A549 treated with ZK216348 at 1 μM for 4 hours (cell line): ENCODE measurements at places on chromosomes 2 and 18. TPM values are rescaled to one million over a fixed set of nuclear protein-coding genes. Genes with fewer than 3 reads are reported as not detected.

CIAO1 gene
- total RNA-seq = 54.5 to 92.9 TPM (median 87.8 TPM) in 5 replicates

SPC25 gene
- total RNA-seq = 15.2 to 25.5 TPM (median 20.1 TPM) in 5 replicates

IL1R2 gene
- total RNA-seq = 0.61 to 1.1 TPM (median 0.69 TPM) in 5 replicates

NT5DC4 gene
- not detected in 5 replicates for total RNA-seq

SOX11 gene
- not detected in 5 replicates for total RNA-seq

NPPC gene
- 0.14 to 0.41 TPM (median 0.24 TPM) in 3 of 5 replicates, not detected in the others for total RNA-seq

DNPEP gene
- 51.7 to 64.3 TPM (median 58.3 TPM) in 5 replicates for total RNA-seq

TRABD2A gene
- total RNA-seq = 7.9 to 12.9 TPM (median 12.4 TPM) in 5 replicates

TGIF1 gene
- total RNA-seq = 102 to 144 TPM (median 132 TPM) in 5 replicates

ZNF385B gene
- not detected in 5 replicates for total RNA-seq

PROKR1 gene
- total RNA-seq = not detected in 5 replicates

FBXO15 gene
- total RNA-seq = 0.45 to 0.92 TPM (median 0.81 TPM) in 5 replicates

ASB18 gene
- total RNA-seq = not detected in 5 replicates

LYG2 gene
- total RNA-seq = not detected in 5 replicates

UGT1A10 gene
- 0.18 to 0.52 TPM (median 0.23 TPM) in 3 of 5 replicates, not detected in the others for total RNA-seq
